Mesenchymal stem cell (in vitro differentiated cells and primary cell): ENCODE measurements at places on chromosomes 16 and 17.

DNA sequence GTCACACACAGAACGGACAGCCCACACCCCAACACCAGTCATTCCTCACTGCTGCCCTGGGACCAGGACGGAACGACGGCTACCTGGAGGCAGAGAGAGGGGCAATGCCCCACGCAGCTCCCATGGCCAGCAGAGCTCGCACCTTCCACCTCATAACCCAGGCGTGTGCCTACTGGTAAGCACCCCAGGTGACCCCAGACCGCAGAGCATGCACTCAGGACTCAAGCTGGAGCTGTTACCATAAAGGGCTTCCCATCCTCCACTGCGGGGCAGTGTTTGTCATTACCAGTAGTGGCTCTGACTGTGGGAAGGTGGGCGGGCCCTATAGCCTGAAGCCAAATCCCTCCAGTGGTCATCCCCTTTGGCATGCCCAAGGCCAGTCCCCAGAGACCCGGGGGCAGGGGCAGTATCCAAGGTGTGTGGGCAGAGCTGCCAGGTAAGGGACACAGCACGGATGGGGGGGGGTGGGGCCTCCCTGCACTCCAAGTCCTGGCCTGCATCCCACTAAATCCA, 4.7 kb upstream of the BCAR1 start:
- DNase-seq = peak; percentile 83

- no peak for DNase-seq
These were observed 38.8 kb downstream of the NUP88 start for GRCh38 chr17:5380491-5381135.

GRCh38 chr17:77405867-77406732, 265.3 kb downstream of the SEC14L1 start:
- DNase-seq = no peak

DNA sequence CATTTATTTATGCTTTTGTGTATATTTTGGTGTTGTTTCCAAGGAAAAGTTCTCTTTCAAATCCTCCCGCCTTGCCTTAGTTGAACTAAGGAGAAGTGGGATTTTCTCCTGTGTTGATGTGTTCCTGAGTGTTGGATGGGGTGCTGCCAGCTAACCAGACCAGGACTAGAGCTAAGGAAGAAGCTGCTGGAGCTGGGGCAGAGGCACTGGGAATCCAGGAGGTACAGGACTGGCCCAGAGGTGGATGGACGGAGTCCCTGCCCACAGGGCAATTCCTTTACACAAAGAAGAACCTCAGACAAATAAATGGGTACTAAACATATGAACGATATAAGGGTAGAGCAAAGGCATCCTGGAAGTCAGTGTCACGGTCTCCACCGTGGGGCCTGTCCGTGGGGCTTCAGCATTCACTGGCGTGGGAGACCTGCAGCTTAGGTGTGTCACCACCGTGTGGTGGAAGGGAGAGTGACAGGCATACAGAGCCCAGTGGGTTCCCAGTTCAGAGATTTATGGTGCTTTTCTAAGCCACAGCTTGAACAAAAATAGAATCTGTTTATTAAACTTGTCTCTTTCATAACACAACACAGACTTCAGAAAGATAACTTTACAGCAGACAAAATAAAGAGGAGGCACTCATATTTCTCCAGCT, 270.7 kb downstream of the NTN1 start:
- DNase-seq = peak; percentile 66

DNA sequence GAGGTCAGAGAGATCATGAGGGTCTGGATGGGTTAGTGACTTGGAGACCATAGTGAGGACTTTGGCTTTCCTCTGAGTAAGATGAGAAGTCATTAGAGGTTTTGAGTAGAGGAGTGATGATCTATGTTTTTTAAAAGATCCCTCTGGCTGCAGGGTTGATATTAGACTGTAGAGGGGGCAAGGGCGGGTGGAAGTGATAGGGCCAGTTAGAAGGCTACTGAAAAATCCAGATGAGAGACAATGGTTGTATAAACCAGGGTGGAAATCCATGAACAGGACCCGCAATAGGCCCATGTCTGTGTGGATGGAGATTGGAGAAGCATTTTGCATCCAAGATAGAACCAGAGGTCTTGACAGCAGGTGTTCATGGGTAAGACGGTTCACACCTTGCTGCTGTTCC, 9.8 kb downstream of the ITGAL start:
- no peak for DNase-seq

DNA sequence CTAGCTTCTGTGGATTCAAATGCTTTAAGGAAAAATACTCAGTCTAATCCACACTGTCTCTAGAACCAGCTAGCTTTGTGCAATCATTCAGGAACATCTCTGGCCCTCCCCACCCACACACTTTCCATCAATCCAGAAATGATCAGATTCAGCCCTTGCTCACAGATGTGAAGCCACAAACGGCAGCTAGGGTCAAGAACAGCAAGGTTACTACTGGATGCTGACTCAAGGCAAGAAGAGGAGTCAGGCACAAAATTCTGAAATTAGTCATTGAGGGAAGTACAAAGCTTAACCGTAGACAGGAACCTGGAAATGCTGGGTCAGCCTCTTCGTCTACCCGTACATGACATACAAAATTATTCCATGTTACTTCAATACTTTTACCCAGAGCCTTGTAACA, 174.6 kb downstream of the CDH13 start:
- peak; percentile 9 for DNase-seq

DNA sequence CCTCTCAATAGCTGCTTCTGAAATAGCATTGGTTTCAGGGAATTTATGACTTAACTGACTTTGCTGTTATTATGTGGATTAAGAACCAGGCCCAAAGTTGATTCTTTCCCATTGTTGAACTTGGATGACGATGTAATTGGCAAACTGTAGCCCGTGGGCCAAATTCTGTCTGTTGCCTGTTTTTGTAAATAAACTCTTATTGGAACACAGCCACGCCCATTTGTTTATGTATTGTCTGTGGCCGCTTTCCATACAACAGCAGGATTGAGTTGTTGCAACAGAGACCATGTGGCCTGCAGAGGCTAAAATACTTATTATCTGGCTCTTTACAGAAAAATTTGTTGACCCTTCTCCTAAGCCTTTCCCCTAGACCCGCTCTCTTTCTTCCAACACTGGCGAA, 31.6 kb downstream of the NTN1 start:
- no peak for DNase-seq

DNA sequence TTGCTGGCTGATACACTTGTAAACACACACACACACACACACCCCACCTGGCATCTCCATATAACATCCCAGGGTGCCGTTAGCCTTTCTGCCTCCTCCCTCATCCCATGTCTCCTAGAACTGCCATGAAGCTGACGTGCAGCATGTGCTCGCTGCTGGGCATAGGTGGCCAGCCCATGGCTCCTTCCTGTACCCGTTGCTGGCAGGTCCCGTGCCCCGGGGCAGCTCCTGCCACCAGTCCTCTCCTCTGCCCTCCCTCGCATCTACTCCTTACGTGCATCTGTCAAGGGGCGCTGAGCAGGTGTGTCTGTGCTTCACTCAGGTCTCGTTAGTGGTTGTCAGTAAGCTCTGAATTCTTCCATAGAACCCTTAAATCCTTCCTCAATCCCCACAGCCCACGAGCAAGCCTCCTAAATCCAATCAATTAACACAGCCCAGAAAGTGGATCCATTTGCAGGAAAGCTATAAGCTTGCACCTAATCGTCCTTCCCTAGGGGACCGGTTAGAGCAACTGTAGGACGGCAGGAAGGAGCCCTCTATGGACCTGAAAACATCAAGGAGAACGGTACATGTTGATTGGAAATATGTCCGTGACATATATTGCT, 218.1 kb upstream of the FOXF1 start:
- DNase-seq = no peak

DNA sequence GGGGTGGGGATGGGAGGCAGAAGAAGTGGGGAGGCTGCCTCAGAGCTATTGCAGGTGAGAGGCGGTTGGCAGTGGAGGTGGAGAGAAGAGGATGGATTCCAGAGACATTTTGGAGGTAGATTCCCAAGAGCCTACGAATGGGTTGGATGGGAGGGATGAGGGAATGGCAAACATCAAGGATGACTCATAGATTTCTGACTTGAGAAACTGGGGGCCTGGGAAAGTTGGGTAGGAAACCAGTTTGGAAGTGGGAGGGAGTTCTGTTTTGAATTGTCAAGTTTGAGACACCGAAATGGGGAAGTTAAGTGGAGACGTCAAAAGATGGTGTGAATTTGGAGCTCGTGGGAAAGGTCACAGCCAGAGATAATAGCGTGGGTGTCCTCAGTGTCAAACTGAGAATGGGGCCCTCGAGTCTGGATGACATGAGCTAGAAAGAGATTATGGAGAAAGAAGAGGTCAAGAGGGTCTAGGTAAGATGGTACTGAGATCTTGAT, 6.2 kb upstream of the CYLD start:
- no peak for DNase-seq

- peak; percentile 40 for DNase-seq
These were observed at the start of gene RNF213 for GRCh38 chr17:80260791-80261158. TSS of gene RNF213 (plus strand) at chr17:80260852. CDS start at chr17:80263682, 2,830 bp downstream.

- DNase-seq = no peak
These were observed 411.7 kb downstream of the UTP18 start for GRCh38 chr17:51672065-51672464.

GRCh38 chr17:27157898-27158297, 136.0 kb upstream of the WSB1 start:
- no peak for DNase-seq

GRCh38 chr16:54985156-54985555, 54.5 kb downstream of the IRX5 start:
- DNase-seq = no peak
